ENCODE measurements at places on chromosomes 13 and 19. TPM values are rescaled to one million over a fixed set of nuclear protein-coding genes. Genes with fewer than 3 reads are reported as not detected.

Gene GSX1
- not detected for total RNA-seq

- no peak overlapping the region for H3K27ac ChIP-seq
- H3K4me1 ChIP-seq: no peaks in the 10 kb centered on the region
- H3K4me3 ChIP-seq: no peak overlapping the region
- peaks cover 32% of the 10 kb centered on the region for H3K36me3 ChIP-seq
Observed at GRCh38 chr13:23588666-23589065, 18.5 kb downstream of the TNFRSF19 start.

- no peaks in the 10 kb centered on the region for H3K27me3 ChIP-seq
- no peak overlapping the region for H3K4me3 ChIP-seq
- H3K27ac ChIP-seq: no peak overlapping the region
- H3K36me3 ChIP-seq: no peaks in the 10 kb centered on the region
- no peak for DNase-seq
Observed at GRCh38 chr13:40371531-40372125, 294.8 kb downstream of the FOXO1 start.

GRCh38 chr19:1582201-1582600 lies 10.5 kb downstream of the MBD3 start:
- peaks cover 63% of the 10 kb centered on the region for H3K36me3 ChIP-seq
- H3K4me3 ChIP-seq: no peak overlapping the region
- H3K27ac ChIP-seq: no peak overlapping the region
- H3K27me3 ChIP-seq: no peaks in the 10 kb centered on the region
- DNase-seq: no peak
- peaks cover 1% of the 10 kb centered on the region for H3K4me1 ChIP-seq

Gene ZNF714
- total RNA-seq: 2.0 TPM

DNA sequence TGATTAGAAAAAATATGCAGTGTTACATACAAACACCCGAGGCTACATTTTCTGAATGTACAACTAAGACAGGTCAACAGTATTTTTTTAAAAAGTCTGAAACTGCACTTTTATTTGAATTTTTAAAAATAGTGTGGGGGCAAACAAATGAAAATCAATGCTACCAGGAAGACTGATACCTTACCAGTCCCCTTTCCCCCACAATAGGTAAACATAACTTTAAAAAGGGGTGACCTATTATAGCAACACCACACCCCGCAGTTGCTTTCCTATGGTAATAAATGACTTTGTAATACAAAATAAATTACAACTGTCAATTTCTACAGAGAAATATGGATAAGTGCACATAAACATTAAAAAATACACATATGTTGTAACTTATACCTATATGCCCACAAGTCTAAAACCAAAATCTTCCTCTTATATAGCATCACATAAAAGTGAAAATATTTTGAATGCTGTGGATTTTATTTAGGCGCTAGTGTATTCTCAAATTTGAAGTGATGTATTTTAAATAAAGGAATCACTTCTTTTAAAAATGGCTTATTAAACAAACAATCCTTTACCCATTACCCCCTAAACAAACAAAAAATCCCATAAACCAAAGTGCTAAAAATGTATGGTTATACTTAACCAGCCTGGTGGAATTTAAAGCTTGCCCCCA lies 63.1 kb downstream of the KCNRG start:
- peak overlapping the region; percentile 63 for H3K4me3 ChIP-seq
- H3K27me3 ChIP-seq: no peaks in the 10 kb centered on the region
- peak overlapping the region; percentile 27 for H3K27ac ChIP-seq
- H3K4me1 ChIP-seq: peaks cover 2% of the 10 kb centered on the region
- H3K36me3 ChIP-seq: no peaks in the 10 kb centered on the region
